ENCODE measurements at places on chromosomes 7 and 10. TPM values are rescaled to one million over a fixed set of nuclear protein-coding genes. Genes with fewer than 3 reads are reported as not detected.

The LOXL4 gene
- total RNA-seq = not detected

The CUZD1 gene
- 3.9 TPM for total RNA-seq

The SFTPA1 gene
- total RNA-seq = not detected

The PRTFDC1 gene
- 3.1 TPM for total RNA-seq

The LCOR gene
- 51.2 TPM for total RNA-seq

The GNGT1 gene
- not detected for total RNA-seq

The LIPK gene
- total RNA-seq = not detected

The PANK1 gene
- 0.69 TPM for total RNA-seq

The ZNF503 gene
- total RNA-seq = 0.13 TPM

The GRID2IP gene
- 2.6 TPM for total RNA-seq

The OR2A7 gene
- total RNA-seq = 5.9 TPM

The NUTM2E gene
- 0.77 TPM for total RNA-seq

The SLC18A3 gene
- total RNA-seq = not detected

The DYNC1I1 gene
- not detected for total RNA-seq

The ASL gene
- 15.2 TPM for total RNA-seq

The SLC26A4 gene
- total RNA-seq = not detected

The SKIDA1 gene
- total RNA-seq = not detected

The SEPHS1 gene
- 32.7 TPM for total RNA-seq

The EIF5AL1 gene
- 0.55 TPM for total RNA-seq

The FXYD4 gene
- total RNA-seq = not detected

The PCLO gene
- not detected for total RNA-seq

The GNAT3 gene
- total RNA-seq = not detected

The MMP21 gene
- total RNA-seq = 0.18 TPM

The C10orf88 gene
- 13.3 TPM for total RNA-seq

The SERPINE1 gene
- total RNA-seq = not detected

The KCNIP2 gene
- 2.0 TPM for total RNA-seq

The TYW1 gene
- 24.7 TPM for total RNA-seq

The TFR2 gene
- total RNA-seq = 5.9 TPM

The MBL2 gene
- total RNA-seq = not detected

The IL6 gene
- total RNA-seq = not detected

The FFAR4 gene
- total RNA-seq = not detected

The CAV2 gene
- total RNA-seq = not detected

The GIMAP6 gene
- total RNA-seq = 213 TPM

The ZP3 gene
- 3.2 TPM for total RNA-seq

The NRCAM gene
- 46.6 TPM for total RNA-seq

The OR13A1 gene
- 0.29 TPM for total RNA-seq

The TCAF2 gene
- total RNA-seq = 16.8 TPM

The GRID1 gene
- not detected for total RNA-seq

The XPNPEP1 gene
- total RNA-seq = 42.3 TPM

The NANOS1 gene
- total RNA-seq = 0.55 TPM

The CTBP2 gene
- 0.33 TPM for total RNA-seq

The CYP3A4 gene
- total RNA-seq = not detected

The MOSPD3 gene
- 13.0 TPM for total RNA-seq

The PNLIPRP3 gene
- not detected for total RNA-seq

The HYAL4 gene
- total RNA-seq = not detected

The FHIP2A gene
- 24.8 TPM for total RNA-seq

The ADAM22 gene
- 9.2 TPM for total RNA-seq

The ABCB1 gene
- 58.7 TPM for total RNA-seq

The SLC35G1 gene
- total RNA-seq = 6.3 TPM

The MDFIC gene
- total RNA-seq = 22.1 TPM

The PLEKHS1 gene
- not detected for total RNA-seq

The PON1 gene
- total RNA-seq = not detected

The ASNS gene
- total RNA-seq = 32.4 TPM

The CTAGE4 gene
- total RNA-seq = 1.8 TPM

The TUBB8 gene
- not detected for total RNA-seq

The GOLGA7B gene
- 8.1 TPM for total RNA-seq

The ITPRID1 gene
- not detected for total RNA-seq

The CLCN1 gene
- not detected for total RNA-seq
